ENCODE measurements at places on chromosomes 7 and 10.
A peak's percentile ranks its signal among the peaks of the same experiment; 100 is the strongest.

DNA sequence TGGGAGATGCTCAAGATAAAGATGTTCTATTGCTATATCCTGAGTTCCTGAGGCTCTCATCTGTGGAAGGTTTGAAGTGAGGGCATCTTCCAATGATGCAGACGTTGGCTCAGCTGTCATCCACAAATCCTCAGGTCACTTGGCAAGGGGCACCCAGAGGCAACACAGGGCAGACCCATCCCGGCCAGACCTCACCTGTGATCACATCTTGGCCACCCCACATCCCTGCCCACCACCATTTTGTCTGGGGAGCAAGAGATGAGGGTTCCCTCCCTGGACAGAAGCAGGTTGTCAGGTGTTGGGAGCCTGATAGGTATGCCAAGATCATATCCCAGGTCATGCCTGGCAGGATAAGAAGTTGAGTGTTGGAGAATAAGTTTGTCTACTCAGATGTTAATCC lies 918.2 kb upstream of the ZNF722 start:
- DNase-seq, result no peak

- peak; percentile 86 for DNase-seq
These were observed 11.1 kb downstream of the FAM53B start for GRCh38 chr10:124732931-124733570.

DNA sequence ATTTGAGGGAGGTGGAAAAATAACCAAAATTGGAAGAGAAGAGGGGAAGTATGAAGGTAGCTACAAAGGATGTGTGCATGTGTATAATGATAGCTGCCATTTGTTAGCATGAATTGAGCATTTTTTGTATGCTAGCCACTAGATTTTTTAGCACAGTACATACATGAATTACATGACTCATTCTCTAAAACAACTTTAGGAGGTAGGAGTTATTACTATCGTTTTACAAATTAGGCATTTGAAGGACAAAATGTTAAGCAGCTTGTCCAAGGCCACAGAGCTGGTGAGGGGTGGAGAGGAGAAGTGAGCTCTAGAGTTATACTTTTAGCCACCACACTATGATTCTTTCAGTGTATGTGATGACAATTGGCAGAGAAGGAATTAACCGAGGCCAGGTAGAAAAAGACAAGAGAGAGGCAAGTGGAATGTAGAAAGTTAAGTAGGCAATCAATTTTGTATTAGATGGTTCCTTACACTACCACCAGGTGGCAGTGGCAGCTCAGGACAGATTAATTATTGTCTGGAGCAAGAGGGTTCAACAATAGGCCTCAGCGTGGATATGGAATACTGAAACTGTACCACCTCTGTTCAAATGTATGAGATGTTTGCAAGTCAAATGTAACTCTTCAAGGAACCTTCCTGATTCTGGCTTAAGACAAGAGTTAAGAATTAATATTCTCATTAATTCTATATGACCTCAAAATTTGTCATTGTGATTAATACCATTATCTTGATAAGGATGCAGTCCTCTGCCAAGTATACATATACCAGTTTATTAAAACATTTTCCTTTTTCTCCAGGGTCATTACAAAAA lies 128.0 kb downstream of the MBL2 start:
- DNase-seq, result peak; percentile 18

- DNase-seq, result no peak
These were observed 10.0 kb upstream of the CHCHD1 start for GRCh38 chr10:73771722-73772280.

- no peak for DNase-seq
These were observed 290.2 kb upstream of the GHITM start for GRCh38 chr10:83849150-83849549.

- DNase-seq, result no peak
These were observed 983.3 kb upstream of the C7orf33 start for GRCh38 chr7:147607157-147607800.

GRCh38 chr10:31353574-31353973 lies 34.6 kb downstream of the ZEB1 start:
- DNase-seq, result no peak

DNA sequence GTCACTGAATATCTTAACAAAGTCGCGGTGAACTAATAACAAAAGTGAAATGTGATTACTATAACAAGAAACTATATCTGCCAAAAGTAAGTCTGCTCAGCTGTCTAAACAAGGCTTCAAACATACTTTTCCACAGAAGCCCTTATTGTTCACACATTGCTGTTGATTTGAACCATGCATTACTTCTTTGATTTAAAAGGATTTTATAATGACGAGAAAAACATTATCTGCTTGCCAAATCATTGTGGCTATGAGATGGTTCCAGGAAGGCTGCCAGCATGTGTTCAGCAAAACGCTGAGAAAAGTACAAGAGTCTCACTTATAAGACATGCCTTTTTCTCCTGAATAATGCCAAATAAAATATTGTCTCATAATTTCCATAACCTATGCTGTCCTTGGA lies 24.4 kb downstream of the RNF133 start:
- no peak for DNase-seq

DNA sequence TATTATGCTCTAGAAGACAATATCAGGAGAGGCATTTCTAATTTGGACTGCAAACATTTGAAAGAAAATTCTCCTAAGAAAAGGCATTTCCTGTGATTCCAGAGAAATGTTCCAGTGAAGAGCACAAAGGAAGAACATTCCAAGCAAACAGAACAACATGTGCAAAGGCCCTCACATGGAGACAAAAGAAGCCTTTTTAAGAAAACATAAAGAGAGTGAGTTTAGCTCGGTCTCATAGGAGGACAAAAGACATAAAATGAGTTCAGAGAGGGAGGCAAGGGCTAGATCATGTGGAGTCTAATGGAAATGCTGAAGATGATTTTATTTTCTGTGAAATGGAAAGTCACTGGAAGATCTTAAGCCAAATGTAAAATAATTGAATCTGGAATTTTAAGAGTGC lies 269.8 kb upstream of the HGF start:
- DNase-seq, result no peak

DNA sequence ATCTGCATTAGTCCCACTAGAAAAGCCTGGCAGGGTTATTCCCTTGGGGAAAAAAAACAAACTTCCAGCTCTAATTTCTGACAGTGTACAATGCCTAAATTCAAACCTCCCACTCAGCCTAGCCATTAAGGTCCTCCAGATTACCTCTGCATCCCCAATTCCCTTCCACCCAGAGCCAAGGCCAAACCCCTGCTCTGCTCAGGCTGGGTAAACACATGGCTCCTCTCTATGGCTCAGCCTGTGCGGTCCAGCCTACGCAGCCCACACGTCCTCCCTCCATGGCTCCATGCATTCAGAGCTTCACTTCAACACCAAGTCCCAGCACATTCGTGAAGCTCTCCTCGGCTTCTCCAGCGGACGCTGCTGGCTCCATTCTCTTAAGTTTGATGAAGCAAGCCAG lies 5.2 kb downstream of the DLG5 start:
- no peak for DNase-seq

DNA sequence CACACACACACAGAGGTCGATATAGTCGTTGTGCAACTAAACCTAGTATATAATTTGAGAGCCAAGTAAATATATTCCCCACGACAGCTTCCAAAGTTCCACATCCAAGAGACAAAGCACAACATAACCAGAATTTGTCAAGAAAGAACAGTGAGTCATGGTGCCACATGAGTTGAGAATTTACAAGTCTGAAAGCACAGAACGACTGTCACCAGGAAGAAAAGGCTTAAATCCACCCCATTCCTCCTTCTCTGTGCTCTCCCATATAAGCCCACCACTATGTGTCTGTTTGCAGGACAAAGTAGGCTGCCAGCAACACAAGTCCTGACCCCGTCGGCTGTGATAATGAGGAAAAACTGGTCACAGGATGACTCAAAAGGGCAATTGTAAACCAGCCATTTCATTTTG lies 32.8 kb downstream of the GSAP start:
- no peak for DNase-seq

GRCh38 chr7:2542011-2542915 lies 13.1 kb downstream of the BRAT1 start:
- no peak for DNase-seq

GRCh38 chr7:43784030-43784584 lies 25.6 kb downstream of the BLVRA start:
- DNase-seq, result no peak

- no peak for DNase-seq
These were observed 156.7 kb downstream of the PLXNA4 start for GRCh38 chr7:132419542-132419941.

DNA sequence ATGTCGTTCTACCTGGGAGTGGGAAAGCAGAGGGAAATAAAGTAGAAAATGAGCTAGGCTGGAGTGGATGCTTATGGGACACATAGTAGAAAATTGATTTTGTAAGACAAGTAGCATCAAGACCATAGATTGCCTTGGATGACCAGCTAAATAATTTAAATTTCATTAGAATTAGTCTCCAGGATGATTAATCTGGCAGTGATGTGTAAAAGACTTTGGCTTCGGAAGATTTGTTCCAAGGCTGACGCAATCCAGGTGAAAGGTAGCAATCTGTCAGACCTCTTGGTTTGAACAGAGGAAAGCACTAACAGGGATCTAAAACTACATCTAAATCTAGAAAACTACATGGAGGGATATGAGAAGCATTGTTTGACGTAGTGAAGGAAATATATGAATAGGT lies 236.5 kb downstream of the ARL4A start:
- DNase-seq, result no peak

- no peak for DNase-seq
These were observed 10.4 kb downstream of the TNS3 start for GRCh38 chr7:47571331-47572093.

- no peak for DNase-seq
These were observed 20.6 kb upstream of the FKBP9 start for GRCh38 chr7:32936689-32937088.

DNA sequence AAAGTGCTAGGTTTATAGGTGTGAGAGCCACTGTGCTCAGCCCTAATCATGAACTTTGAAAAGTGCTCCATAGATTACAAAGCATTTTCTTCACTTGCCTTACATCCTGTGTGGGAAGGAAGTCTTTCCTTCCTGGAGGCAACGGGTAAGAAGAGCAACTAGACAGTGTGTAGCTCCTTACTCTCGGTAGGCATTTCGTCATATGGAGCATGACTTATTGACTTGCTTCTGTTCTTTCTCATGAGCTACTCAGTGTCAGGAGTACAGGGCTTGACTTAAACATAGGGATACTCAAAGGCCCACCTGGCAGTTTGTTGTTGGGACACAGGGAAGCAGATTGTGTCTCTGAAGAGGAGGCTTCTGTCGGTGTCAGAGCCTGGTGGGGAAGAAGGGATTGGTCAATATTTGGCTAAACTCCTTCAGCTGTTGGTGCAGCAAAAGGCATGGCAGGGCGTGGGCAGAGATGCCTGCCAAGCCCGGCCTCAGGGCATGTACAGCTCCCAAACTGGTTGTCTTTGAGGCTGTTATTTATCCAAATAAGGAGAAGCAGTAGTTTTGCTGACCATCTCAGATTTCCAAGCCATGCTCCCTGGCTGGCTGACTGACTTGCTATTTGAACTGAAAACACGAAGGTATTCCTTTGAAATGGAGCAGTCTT lies 248.9 kb downstream of the KIAA1217 start:
- no peak for DNase-seq

DNA sequence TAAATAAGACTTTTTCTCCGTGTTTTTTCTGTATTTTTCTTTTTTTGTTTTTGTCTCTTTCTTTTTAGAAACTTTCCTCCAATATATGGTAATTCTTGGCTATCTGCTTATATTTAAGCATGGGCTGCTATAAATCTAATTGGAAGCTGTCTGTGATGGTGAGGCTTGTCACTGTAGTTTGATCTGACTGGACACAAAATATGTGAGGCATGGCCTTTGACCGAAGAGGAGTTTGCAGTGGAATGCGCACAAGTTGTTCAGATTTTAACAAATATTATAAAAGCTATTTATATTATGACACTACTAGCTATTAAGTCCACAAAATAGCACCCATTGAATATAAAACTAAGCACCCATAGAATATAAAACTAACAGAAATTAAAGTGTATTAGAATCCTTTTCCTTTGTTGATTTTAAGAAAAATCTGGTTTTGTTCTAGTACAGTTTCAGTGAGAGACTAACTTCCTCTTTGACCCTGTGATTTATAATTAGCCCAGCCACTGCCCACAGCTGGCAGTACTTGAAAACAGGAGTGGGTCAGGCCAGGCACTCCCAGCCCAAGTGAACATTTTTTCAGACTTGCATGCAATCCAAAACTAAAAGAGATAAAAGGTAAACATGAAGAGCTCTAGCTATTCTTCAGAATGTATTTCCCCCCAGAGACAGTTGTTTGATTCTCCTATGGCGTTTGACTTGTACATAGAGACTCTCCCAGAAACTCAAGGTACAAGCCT lies 69.9 kb upstream of the FGL2 start:
- no peak for DNase-seq

DNA sequence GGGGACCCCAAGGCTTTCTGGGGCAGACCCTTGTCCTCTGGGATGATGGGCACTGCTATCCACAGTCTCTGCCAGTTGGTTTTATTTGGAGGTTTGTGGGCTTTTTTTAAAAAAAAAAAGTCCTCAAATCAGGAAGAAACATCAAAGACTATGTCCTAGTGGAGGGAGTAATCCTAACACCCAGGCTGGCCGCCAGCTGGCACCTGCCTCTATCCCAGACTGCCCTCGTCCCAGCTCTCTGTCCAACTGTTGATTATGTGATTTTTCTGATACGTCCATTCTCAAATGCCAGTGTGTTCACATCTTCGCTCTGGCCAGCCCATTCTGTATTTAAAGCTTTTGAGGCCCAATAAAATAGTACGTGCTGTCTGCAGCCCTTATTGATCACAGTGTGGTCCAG lies 61.0 kb upstream of the LRRC4 start:
- DNase-seq, result no peak

GRCh38 chr10:65950075-65950474 lies 975.8 kb upstream of the LRRTM3 start:
- DNase-seq, result no peak

Measured in activated T-cell treated with anti-CD3 and anti-CD28 coated beads, Interleukin-2, amount 50 U/mL, for 48 hours (primary cell).